ENCODE measurements at places on chromosomes 4 and X.

- DNase-seq, result no peak
These were observed 1195.2 kb downstream of the TECRL start for GRCh38 chr4:63214076-63214475.

GRCh38 chr4:36348403-36348938, 67.1 kb downstream of the DTHD1 start:
- DNase-seq, result no peak

- no peak for DNase-seq
These were observed 37.5 kb downstream of the ARHGAP10 start for GRCh38 chr4:147769386-147769785.

- DNase-seq, result no peak
These were observed 5.0 kb downstream of the NOA1 start for GRCh38 chr4:56972389-56972788.

GRCh38 chr4:7256984-7257810, 64.9 kb downstream of the SORCS2 start:
- DNase-seq, result no peak

DNA sequence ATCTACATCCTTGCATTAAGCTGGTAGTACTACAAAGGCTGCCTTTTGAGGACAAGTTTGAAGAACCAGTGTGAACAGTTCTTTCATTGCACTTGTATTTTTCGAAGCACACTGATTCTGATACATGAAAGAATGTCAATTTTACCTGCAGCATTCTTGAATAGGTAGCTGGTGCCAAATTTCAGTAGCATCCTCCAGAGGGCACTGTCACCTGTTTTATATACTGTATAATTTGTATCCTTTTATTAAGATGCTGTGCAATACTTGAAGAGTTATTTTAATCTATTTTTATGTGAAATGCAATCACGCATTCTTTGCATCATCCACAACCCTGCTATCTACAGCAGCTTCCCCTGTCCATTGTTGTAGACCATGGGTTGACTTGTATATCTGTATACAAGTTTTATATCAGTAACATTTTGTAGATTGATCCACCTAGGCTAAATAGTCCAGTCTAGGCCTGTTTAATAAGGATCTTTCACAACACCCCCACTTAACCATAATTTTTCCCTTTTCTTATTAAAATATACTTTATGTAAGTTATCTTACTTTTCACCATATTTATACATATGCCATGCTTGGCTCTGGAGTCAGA, 325.7 kb downstream of the PCDH7 start:
- no peak for DNase-seq

DNA sequence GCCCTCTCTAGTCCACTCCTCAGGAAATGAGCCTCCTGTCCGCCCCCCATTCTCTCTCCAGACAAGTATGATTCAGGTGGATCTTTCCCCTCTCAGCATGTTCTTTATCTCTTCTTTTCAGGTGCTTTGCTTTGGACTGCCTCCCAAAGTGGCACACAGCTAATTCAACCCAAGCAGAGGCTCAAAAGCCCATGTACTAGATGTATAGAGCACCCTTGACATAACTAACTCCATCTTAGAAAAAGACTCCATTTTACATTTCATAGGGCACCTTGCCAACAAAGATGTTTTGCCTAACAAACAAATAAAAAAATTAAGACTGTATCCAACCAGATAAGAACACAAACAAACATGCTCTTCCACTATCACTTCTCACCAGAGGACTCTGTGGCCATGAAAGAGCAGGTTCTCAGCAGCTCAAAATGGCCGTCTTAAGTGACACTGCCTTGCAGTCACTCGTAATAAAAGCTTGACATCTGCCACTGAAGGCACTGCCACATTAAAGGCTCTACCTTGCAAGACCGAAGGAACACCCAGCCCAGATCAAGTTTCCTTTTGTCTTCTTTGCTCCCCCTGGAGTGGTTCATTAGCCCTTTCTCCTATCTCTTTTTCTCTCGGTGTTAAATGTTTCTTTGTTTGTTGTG, 84.9 kb upstream of the TAB3 start:
- no peak for DNase-seq

DNA sequence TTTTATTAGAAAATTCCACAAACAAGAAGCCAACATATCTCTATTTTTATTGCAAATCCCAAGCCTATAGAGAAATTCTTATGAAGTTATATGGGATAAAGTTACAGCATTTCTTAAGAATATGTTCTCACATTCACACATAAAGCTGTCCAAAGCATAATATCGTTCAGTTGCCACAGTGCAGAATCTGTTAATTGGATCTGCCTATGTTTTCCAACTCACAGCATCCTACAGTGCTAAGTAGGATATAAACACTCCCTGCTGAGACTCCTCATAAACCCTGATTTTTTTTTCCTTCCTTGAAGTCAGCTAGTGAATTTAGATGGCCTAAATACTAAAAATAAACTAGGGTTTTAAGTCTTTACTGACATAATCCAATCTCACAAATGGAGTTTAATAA, 307.9 kb downstream of the PDGFC start:
- no peak for DNase-seq

DNA sequence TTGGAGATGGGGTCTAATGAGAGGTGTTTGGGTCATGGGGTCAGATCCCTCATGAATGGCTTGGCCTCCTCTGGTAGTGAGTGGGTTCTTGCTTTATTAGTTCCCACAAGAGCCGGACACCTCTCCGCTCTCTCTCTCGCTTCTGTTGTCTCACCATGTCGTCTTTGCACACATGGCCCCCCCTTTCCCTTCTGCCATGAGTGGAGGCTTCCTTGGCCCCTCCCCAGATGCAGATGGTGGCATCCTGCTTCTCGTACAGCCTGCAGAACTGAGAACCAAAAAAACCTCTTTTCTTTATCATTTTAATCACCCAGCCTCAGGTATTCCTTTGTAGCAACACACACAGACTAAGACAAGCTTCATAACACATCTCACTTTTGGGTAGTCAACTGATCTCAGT, 49.6 kb upstream of the SPRY1 start:
- DNase-seq, result no peak
